ENCODE measurements at places on chromosomes 13 and 19.
A peak's percentile ranks its signal among the peaks of the same experiment; 100 is the strongest.

GRCh38 chr19:10052602-10053360 is 33.3 kb upstream of the SHFL start:
- no peak for DNase-seq

GRCh38 chr13:20828539-20829364 is 55.0 kb upstream of the EEF1AKMT1 start:
- peak; percentile 21 for DNase-seq

GRCh38 chr13:99959540-99960230 is 11.9 kb downstream of the ZIC5 start:
- no peak for DNase-seq

DNA sequence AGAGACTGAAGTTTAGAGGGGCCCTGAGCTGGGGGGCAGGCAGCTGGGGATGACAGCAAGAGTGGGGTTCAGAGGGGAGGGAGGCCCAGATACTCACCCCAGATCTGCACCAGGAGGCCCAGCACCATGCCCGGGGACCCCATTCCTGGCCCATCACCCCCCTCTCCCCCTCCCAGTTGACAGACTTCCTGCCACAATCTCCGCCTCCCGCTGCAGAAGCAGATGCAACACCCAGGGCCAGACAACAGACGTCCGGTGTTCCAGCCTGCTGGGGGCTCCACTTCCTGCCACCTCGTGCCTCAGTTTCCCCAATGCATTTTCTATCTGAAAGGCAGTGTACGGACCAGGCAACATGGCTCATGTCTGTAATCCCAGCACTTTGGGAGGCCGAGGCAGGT is at the start of gene TMIGD2:
Gene TMIGD2 (minus strand): TSS at position 147 of the 398 bp plus-strand sequence. CDS start 4 bp downstream, at position 143.
- DNase-seq, result no peak

GRCh38 chr13:28564030-28564429 is 69.1 kb upstream of the FLT1 start:
- DNase-seq, result no peak

DNA sequence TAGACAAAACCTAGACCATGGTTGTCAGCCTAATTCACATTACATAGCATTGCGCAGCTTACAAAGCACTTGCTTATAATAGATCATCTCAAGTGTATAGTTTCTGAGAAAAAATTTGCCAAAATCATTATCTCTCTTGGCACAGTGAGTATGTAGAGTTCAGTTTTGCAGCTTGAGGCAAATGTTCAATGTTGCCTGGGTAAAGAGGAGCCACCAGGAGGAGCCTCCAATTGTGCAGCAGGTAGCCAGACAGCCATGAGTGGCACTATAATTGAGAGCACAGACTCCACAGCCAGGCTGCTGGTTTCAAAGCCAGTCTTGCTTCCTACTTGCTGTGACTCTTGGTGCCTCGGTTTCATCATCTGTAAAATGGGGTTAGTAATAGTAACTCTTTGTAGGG is 24.0 kb upstream of the OLFM4 start:
- DNase-seq, result no peak

Measured in germinal center (tissue), 1 donor.